ENCODE measurements at places on chromosomes 5 and 9. TPM values are rescaled to one million over a fixed set of nuclear protein-coding genes. Genes with fewer than 3 reads are reported as not detected.

The SPATA31C1 gene
- not detected for total RNA-seq

The MARCOL gene
- not detected for total RNA-seq

The WNT8A gene
- total RNA-seq, result not detected

The TUSC1 gene
- 2.0 TPM for total RNA-seq

The KIF4B gene
- total RNA-seq, result under 0.01 TPM

The GPR21 gene
- total RNA-seq, result 0.28 TPM

The PRDM12 gene
- not detected for total RNA-seq

The SLC36A2 gene
- total RNA-seq, result not detected

The WNK2 gene
- total RNA-seq, result not detected

DNA sequence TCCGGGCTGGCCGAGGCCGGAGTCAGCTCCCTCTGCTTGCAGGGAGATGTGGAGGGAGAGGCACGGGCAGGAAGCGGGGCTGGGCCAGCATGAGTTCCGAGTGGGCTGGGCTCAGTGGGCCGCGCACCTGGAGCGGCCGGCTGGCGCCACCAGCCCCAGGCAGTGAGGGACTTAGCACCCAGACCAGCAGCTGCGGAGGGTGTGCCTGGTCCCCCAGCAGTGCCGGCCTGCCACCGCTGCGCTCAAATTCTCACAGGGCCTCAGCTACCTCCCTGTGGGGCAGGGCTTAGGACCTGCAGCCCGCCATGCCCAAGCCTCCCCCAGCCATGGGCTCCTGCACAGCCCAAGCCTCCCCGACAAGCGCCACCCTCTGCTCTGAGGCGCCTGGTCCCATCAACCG, 700.3 kb downstream of the DNAH5 start:
- DNase-seq, result no peak

DNA sequence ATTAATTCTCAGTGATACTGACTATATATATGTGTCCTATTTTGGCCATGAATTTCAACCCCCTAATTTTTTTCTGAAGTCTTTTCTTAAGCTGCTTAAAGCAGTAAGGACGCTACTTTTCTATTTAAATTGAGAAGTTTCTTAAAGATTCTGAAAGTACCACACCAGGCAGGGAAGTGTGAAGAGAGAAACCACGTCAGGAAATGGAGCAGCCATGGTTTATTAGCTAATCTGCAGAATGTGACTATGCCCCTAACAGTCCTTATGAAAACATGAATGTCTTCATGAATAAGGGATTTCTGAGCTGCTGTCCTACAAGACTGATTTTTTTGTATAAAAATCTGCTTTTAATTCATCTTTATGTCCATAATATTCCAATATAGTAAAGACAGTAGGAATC, 1724.3 kb upstream of the C9orf72 start:
- no peak for DNase-seq

GRCh38 chr9:127979333-127980059, 1.3 kb downstream of the EEIG1 start:
- DNase-seq, result peak; percentile 29

GRCh38 chr9:33229359-33230114, 10.4 kb upstream of the SPINK4 start:
- DNase-seq, result no peak

- no peak for DNase-seq
Observed at GRCh38 chr9:30676651-30677050, 1707.8 kb upstream of the ACO1 start.

DNA sequence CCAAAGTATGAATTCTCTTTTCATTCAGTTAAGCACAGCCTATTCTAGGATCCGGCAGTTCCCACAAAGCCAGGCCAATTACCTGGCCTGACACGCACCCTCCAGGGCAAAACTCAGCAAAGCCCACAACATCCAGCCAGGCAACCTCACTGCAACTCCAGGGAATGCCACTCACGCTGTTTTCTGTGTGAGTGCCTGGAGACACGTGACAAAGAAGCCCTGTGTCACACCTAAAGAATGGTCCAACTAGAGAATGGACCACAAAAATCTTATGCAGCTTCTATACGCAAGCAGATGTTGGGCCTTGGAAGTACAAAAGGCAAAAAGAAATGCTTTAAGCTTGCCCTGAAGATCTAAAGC, 20.2 kb downstream of the RETREG1 start:
- peak; percentile 26 for DNase-seq

DNA sequence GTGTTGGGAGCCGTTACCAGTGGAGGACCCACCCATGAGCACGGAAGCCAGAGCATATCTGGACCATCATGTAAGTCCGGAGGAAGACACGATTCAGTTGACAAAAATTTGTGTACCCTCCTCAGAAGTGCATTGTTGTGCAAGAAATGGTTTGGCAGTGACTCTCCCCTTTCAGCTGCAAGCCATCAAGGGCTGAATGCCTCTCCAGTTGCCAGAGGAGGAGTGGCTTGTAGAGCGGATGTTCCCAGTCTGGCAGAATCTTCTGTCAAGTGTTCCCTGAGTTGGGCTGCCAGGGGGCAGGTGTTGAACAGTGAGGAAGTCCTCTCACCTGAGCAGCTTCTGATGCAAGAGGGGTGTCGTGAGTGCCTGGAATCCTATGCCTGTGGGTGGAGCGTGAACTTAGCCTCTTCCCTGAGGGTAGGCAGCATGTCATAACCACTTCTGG, 27.6 kb upstream of the CDKN2AIPNL start:
- peak; percentile 98 for DNase-seq

- no peak for DNase-seq
Observed at GRCh38 chr5:157358871-157359270, 92.9 kb downstream of the CYFIP2 start.

- no peak for DNase-seq
Observed at GRCh38 chr5:91770400-91770799, 387.3 kb upstream of the ARRDC3 start.

- no peak for DNase-seq
Observed at GRCh38 chr9:93467462-93467861, 14.1 kb upstream of the FAM120AOS start.

Measured in IMR-90 (cell line).